HFF-Myc (cell line): ENCODE measurements at places on chromosomes 5 and 9.

- DNase-seq = no peak
Observed at GRCh38 chr5:167949435-167949834, 342.0 kb upstream of the WWC1 start.

DNA sequence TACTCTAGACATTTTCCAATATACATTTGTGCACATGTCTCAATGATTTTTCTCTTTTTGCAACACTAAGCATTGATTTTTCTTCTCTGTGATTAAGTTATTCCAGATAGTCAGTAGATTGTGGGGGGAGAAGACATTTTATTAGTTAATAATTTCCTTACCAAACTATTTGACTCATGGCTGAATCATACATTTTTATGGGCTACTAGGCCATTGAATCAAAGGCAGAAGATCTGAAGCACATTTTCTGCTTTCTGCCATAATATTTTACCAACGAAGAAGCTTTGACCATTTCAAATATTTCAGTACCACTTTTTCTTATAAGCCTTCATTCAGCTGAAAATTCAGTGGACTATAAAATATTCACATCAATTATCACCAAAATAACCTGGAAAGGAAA is 175.6 kb downstream of the IRX2 start:
- DNase-seq = no peak

DNA sequence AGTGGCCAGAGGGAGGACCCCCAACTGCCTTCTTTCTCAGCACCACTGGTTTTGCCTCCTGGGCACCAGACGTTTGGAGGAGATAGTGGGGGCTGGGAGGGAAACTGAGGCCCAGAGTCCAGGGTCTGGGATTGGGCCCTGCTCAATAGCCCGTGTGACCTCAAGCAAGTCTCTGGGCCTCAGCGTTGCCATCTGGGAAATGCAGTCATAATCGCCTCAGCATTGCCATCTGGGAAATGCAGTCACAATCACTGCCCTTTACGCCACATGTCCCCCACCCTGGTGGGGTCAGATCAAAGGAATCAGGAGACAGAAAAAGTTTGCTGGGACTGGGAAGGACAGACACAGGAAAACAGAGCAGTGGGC is 1.6 kb downstream of the SH2D3C start:
- no peak for DNase-seq

DNA sequence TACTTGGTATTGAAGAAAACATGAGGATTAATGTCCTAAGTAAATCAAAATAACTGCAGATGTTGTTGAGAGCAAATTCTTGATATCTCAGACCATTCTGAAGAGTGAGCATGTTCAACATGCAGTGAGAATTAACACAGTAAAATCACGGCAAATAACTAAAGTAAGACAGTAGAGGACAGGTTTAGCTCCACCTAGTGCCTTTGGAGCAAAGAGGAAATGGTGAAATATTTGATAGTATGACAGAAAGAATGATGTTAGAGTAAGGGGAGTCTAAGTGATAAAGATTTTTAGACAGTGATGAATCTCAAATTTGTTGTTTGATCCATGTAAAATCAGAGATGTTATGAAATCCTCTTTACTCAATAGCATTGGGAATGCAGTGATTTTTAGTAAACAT is 424.2 kb downstream of the TMEM161B start:
- DNase-seq = no peak

DNA sequence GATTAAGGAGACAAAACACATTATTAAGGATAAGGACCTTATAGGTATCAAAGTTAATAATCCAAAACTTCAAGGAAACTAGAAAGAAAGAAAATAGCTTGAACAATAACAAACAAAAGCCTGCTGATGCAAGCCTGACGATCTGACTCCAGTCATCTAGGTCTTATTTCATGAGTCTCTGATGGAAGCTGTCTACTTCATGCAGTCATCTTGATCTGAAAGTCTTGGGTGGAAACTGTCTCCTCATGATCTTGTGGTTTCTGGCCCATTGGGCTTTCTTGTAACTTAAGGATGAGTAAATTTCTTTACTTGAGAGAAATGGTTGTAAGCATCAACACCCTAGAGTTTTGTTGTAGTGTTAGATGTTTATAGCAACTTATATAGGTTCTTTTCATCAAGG is 20.6 kb upstream of the PSIP1 start:
- DNase-seq = no peak
